ENCODE measurements at places on chromosomes 6 and 20.

DNA sequence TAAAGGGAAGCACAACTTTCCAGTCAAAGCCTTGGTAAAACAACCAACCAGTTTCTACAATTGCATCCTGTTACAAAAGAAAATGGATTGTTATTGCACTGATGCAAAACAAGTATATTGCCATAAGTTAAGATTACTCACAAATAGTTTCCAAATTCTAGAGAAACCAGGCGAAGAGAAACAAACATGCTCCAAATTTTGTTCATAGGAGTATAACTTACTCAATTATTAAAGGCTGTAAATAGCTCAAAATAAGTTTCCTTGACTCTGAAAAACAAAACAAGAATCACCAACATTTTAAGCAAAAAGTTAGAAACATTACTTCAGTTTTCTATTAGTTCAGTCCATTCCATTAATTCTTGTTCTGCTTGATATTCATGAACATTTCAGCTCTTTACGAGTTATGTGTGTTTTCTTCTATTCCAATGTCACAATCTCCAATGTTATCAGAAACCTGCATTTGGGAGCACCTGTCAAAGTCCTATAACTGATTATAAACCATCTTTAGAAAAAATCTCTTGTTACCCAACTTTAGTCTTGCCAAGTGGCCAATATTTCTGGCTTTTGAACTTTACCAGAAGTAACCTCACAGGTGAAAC, 137.9 kb upstream of the THBS2 start:
- DNase-seq = no peak

- DNase-seq = peak; percentile 82
These were observed 145.1 kb downstream of the PREX1 start for GRCh38 chr20:48682529-48683363.

DNA sequence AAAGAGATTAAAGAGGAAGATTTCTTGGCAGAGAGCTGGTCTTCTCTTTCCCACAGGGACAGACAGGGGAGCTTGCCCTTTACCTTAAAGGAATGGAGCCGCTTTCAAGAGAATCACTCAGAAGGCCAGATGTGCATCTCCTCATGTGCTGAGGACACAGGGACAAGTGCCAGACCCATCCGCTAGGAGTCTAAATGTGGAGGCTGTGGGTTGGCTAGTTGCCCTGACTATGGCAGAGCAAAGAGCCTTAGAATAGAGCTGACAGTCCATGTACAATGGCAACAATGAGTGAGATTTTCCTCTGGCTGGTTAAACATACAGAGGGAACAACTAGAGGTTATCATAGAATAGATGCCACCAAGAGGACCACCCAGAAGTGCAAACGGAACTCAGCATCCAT, 7.3 kb upstream of the DOK5 start:
- no peak for DNase-seq

GRCh38 chr20:63083831-63084562, 77.2 kb upstream of the BHLHE23 start:
- DNase-seq = no peak

- DNase-seq = no peak
These were observed 19.7 kb upstream of the MROH8 start for GRCh38 chr20:37198932-37199660.

GRCh38 chr6:106450653-106451052, 90.1 kb downstream of the CRYBG1 start:
- no peak for DNase-seq

DNA sequence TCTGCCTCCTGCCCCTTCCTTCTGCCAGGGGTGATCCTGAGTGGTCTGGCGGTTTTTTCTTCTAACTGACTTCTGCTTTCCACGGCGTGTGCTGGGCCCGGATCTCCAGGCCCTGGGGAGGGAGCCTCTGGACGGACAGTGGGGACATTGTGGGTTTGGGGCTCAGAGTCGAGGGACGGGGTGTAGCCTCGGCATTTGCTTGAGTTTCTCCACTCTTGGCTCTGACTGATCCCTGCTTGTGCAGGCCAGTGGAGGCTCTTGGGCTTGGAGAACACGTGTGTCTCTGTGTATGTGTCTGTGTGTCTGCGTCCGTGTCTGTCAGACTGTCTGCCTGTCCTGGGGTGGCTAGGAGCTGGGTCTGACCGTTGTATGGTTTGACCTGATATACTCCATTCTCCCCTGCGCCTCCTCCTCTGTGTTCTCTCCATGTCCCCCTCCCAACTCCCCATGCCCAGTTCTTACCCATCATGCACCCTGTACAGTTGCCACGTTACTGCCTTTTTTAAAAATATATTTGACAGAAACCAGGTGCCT, 10.2 kb downstream of the SLC29A1 start:
- DNase-seq = no peak

Measured in hepatic stellate cell (primary cell).